ENCODE measurements at places on chromosomes 7 and 10.

DNA sequence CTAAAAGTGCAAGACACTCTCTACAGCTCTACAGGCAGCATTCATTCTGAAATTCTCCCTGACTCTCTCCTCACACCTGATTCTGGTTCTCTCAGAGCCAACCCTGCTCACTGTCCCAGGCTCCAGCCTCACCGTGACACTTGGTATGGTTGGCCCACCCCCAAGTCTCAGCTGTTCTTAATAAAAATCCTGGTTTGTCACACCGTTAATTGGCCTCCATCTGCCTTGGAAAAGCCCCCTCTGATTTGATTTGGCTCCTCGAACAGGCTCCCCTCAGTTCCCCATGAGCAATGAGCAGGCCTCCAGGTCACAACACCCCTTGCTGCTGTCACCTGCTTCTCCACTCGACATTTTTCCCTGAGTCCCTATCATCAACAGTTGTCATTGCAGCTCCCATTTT, 507.3 kb upstream of the AUTS2 start:
- no peak for DNase-seq

- no peak for DNase-seq
Measured at GRCh38 chr7:90903841-90904240, 307.7 kb downstream of the CDK14 start.

DNA sequence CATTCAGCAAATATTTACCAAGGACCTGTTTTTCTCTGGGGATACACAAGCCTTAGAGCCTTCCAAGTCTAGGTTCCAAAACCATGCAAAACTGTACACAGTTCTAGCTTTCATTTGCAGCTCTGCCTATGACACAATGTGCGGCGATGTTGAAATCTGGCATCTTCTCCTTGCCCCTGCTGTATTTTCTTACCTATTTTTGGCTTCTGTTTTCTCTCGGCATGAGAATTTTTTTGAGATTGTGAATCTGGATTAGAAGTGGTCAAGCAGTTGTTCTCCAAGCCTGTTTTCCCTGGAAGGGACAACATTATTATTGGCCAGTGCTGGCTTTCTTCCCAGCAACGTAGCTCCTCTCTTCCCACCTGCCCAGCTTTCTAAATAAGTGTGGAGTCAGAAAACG, 176.3 kb downstream of the CREB5 start:
- no peak for DNase-seq

DNA sequence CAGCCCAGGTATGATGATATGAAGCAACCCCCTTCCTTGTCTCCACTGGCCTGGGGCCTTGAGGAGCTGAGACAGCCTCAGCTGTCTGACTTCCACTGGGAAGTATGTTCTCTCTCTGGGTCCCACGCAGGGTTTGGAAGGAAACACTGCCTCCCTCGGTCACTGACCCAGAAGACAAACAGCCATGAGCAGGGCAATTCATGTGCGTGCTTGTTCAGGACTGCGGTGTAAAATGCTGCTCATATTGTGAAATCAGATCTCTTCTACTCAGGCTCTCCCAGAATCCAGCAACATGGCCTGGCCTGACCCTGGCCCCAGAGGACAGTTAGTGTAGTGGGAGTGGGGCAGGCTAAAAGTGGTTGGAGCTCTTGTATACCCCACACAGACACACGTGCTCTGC, 2.8 kb downstream of the CLCN1 start:
- peak; percentile 60 for DNase-seq

DNA sequence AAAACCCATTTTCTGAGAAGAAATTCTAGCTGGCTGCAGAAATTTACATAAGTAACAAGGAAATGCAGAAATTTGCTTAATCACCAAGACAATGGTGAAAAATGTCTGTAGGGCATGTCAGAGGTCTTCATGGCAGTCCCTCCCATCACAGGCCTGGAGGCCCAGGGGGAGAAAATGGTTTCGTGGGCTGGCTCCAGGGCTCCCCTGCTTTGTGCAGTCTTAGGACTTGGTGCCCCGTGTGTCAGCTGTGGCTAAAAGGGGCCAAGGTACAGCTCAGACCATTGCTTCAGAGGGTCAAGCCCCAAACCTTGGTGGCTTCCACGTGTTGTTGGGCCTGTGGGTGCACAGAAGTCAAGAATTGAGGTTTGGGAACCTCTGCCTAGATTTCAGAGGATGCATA, 215.9 kb downstream of the GPR158 start:
- DNase-seq, result no peak

DNA sequence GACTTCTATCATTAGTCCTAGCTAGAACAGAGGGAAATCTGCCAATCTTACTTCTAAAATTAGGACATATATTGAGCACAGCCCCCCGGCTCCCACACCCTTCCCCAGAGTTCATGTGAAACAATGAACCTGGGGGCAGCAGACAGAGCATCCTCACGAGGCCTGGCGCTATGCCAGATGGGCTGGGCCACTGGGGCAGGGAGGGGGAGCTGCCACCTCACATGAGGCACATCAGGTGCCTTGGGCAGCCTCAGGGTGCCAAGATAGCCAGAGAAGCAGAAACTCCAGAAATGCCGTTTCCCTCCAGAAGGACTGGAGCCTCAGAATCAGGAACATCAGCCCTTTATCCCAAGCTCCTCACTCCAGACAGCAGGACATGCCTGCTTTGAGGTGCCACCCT, 92.8 kb upstream of the LANCL2 start:
- no peak for DNase-seq

- DNase-seq, result no peak
Measured at GRCh38 chr7:108167460-108167859, 37.3 kb upstream of the LAMB4 start.

DNA sequence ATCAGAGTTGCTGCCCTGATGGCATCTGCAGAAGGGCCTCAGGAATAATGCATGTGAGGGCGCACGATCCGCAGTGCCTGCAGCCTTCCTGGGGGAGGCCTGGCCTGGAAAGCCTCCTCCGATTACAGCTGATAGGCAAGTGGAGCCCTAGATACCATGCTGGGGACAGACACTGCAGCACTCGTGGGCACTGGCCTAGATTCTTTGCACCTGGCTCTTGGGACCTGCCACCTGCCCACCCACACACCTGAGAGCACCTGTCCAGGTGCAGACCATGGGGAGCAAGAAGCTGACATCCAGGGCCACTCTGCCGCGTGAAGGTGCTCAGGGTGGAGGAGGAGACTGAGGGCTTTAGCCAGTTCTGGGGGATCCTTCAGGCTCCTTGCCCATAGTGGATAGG, 14.8 kb downstream of the YKT6 start:
- no peak for DNase-seq

DNA sequence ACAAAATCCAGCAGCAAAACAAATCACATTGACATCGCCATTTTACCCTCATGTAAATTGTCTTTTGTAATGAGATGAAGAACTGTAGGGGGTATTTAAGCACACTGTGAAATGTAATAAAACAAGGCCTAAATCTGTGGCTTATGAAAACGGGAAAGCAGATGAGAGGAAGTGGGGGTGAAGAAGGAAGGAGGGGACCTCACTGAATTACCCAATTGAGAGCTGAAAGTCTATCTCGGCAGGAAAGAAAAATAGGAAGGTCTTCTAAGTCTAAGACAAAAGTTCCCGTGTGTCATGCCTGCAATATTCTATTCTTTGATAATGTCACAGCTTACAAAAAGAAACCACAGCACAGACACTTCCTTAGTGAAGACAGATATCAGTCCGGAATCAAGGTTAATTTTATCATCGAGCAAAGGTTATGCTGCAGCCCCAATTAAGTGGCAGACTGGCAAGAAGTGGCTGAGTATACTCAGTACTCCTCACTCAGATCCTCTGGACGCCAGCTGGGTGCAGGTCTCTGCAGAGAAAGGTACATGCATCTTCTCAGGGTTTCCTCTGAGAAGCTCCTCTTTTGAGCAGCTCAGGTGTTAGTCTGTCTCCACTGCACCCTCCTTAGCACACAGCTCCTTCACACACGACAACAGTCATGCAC, 239.7 kb downstream of the FANK1 start:
- DNase-seq, result peak; percentile 9

DNA sequence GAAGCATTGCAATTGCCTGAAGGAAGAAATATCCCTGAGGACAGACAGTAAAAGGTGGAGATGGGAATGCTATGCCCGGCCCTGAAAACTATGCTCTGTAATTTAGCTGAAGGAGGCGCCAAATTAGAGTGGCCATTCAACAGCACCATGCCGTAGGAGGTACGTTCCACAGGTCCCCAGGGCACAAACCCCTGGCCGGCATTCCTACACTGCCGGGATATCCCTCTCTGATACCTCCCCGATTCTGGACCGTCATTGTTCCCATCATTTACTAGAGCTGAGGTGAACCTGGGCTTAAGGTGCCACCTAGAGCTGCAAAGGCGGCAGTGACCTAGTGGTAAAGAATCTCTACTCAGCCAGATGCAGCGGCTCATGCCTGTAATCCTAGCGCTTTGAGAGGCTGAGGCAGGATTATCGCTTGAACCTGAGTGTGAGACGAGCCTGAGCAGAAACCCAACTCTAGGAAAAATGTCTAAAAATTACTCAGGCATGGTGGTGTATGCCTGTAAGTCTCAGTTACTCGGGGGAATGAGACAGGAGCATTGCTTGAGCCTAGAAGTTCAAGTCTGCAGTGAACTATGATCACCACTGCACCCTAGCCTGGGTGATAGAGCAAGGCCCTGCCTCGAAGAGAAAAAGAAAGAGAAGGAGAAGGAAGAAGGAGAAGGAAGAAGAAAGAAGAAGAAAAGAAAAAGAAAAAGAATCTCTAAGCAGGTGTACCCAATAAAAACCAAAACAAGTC, 53.0 kb upstream of the TNKS2 start:
- no peak for DNase-seq

DNA sequence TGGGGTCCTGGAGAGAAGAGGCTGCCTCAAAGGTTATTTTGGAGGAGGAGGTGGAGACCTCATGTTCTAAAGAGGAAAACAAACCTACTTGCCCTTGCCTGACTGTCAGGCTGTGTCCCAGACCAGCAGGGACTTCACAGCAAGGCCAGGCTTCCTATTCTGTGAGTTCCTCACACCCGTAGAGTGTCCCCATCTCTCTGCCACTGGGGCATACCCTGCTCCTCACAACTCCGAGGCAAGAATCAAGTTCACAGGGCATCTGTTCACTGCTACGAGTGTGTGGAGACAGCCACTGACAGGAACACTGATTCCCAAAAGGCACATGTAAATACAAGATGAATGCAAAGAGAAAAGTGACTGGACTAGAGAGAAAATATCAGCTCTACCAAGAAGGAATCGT, 38.0 kb downstream of the PDE1C start:
- no peak for DNase-seq

- no peak for DNase-seq
Measured at GRCh38 chr7:106100863-106101629, 11.1 kb downstream of the SYPL1 start.

DNA sequence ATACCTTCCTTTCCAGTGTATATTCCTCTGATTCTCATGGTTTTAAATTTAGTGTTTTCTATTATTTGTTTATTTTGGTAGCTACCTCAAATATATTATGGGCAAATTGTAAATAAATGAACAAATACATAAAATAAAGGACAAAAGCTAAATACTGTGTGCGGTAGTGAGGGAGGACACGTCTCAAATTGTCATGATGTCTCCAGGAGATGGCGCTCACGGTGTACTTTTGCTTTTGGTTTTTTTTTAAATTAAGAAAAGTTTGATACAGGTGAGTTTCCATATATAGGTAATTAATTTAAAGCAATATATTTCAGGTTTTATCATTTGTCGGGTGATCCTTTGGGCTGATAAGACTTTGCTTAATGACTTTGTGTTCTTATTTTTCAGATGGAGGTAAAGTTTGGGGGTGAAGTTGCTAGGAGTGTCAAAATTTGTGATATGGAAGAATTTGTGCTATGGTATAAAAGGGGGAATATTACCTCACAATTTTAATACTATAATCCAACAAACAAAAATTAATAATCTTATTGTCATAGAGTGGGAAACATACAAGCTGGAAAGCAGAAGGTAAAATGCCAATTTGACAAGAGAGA, 68.4 kb upstream of the TMEM229A start:
- peak; percentile 36 for DNase-seq

DNA sequence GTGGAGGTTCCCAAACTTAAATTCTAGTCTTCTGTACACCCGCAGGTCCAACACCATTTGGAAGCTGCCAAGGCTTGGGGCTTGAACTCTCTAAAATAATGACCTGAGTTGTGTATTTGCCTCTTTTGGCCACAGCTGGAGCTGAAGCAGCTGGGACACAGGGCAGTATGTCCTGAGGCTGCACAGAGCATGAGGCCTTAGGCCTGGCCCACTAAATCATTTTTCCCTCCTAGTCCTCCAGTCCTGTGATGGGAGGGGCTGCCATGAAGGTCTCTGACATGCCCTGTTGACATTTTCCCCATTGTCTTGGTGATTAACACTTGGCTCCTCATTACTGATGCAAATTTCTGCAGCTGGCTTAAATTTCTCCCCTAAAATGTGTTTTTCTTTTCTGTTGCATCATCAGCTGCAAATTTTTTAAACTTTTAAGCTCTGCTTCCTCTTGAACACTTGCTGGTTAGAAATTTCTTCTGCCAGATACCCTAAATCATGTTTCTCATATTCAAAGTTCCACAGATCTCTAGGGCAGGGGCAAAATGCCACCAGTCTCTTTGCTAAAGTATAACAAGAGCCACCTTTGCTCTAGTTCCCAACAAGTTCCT, 43.6 kb upstream of the WNT16 start:
- DNase-seq, result no peak

DNA sequence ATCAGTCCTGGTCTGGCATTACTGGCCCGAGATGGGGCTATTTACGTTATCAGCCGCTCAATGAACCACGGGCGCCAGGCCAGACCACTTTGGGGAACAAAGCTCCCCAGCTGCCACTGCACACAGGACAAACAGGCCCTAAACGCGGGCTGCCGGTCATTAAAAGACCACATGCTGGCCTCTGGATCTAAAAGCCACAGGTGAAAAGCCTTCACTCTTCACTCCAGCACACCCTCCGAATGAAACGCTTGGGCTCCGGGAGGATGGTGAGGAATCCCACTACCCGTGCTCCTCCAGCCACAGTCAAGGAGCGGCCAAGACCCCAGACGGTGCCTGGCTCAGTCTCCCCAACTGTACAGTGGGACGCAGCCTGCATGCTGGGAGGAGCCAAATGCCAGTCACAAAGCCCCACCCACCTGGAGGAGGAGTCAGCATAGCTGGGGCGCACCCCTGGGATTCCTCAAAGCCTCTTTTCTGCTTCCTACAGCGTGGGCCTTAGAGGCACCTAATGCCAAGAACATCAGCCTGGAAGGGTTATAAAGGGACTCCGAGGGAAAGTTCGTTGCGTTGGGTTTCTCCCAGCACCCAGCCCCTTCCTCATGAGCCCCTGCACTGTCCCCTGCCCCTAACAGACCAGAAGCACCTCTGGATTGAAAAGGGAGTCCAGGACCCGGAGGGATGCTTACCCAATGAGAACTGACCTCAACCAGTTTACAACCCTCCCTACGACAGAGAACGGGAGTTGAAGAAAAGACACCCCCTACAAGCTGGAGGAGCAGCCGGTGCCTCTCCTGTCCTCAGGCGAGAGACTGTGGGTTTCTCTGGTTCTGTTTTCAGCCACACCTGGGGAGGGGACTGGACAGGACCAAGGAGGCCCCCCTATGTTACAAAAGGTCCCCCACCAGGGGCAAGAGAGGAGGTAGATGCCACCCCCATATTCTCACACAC, 4.7 kb downstream of the PDGFA start:
- no peak for DNase-seq

- peak; percentile 35 for DNase-seq
Measured at GRCh38 chr10:122878799-122879338, 512 bp downstream of the FAM24B start.

All from NB4 (cell line).